Transverse colon (tissue), 4 donors: ENCODE measurements at places on chromosomes 4 and X.

DNA sequence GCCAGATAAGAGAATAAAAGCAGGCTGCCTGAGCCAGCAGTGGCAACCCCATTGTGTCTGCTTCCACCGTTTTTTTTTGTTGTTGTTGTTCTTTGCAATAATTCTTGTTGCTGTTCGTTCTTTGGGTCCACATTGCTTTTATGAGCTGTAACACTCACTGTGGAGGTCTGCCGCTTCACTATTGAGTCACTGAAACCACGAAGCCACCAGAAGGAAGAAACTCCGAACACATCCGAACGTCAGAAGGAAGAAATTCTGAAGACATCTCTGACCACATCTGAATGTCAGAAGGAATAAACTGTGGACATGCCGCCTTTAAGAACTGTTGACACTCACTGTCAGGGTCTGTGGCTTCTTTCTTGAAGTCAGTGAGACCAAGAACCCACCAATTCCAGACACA is 110.5 kb downstream of the PCDH18 start:
- no peak for DNase-seq

- DNase-seq: peak; percentile 24
These were observed 256.9 kb downstream of the ADAMTS3 start for GRCh38 chr4:72312032-72312650.

DNA sequence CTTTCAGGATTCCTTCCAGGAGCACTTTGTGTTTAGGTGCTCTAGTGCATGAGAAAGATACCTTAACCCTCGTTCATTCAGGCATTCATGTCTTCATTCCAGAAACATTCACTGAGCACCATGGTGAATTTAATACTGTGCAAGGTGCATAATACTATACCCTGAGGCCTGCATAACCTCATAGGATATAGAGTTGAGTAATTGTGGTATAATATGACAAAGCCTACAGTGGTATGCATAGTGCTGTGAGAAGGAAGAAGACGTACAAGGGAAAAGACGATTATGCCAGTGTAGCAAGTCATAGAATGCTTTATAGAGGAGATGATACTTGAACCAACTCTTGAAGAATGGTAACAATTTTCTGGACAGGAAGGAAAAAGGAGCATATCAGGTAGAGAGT is 34.3 kb downstream of the MTM1 start:
- no peak for DNase-seq

GRCh38 chrX:106401965-106402559 is 209.7 kb upstream of the RADX start:
- peak; percentile 50 for DNase-seq

GRCh38 chr4:185437809-185438208 is 12.0 kb upstream of the UFSP2 start:
- DNase-seq: no peak
